ENCODE measurements at places on chromosomes 13 and 19.

- DNase-seq: no peak
These were observed 13.7 kb upstream of the SLC7A10 start for GRCh38 chr19:33239223-33239975.

DNA sequence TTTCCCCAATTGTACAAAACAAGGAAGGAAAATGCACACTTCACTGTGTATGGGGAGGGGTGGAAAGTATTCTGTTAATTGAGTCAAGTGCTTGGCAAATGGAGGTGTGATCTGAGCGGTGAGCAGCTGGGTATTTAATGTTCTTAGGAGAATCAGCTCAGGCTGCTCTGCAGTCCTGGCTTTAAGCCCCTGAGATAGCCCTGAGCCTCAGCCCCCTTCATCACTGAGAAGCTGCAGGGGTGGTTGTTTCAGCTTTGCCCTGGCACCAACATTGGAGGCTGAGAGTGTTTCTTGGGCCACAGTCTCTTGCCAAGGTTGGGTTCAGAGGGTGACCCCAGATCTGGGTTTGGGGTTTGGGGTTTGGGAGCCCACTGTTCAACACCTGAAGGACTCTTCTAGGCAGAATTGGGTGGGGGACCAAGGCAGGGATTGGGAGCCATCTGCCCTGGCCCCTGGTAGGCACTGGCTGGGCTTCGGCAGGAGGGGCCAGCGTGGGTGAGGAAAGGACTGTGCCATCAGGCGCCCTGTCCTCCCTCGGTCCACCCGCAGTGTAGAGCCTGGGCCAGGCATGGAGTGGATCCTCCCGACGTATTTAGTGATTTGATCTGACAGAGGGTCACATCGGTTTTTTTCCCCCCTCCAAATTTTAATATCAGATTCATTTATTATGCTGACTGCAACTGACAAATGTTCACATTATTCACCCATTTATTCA, 66.7 kb upstream of the ZNF536 start:
- DNase-seq: no peak

DNA sequence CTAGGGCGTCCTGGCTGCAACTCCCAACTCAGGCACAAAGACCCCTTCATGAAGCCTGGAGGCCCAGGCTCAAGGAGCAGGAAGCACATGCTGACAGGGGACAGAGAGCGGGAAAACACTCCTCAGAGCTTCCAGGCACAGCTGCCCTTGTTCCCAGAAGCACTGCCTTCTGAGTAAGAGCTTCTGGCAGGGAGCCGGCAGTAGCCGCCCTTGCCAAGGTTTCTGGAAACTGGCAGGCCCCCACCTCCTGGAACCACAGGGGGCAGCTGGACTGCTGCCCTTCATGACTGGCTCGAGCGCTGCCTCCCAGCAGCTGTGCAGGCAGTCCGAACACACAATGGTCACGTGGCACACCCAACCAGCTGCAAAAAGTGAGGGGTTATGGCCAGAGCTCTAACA, 33.6 kb upstream of the EPHX3 start:
- no peak for DNase-seq

DNA sequence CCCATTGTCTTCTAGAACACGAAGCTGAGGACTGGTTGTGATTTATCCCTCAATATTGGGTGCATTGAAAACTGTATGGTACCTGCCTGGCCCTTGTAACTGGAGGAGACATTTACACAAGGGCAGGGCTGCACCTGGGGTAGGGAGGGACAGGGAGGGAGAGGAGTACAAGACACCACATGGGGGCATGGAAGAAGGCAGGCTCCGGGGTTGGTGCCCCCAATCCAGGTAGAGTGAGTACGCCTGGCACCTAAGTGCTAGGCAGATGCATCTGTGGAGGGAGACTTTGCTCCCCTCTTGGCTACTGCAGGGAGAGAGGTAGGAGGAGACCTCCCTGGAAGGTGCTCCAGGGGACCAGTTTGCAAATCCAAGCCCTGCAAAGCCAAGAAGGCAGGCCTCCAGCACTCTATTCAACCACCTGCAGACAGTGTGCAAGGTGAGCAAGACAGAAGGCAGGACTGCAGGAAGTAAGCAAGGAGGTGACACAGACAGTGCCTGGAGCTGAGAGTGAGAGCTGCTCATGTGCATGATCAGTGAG, 19.4 kb upstream of the UQCRFS1 start:
- DNase-seq: no peak

DNA sequence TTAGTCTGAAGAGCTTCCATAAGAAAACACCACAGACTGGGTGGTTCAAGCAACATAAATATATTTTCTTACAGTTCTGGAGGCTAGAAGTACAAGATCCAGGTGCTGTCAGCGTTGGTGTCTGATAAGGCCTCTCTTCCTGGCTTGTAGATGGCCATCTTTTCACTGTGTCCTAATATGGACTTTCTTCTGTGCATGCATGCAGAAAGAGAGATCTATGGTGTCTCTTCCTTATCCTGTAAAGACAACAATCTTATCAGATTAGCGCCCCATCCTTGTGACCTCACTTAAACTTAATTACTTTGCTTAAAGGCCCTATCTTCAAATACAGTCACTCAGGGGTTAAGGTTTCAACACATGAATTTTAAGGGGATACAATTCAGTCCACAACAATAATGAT, 14.1 kb upstream of the NDFIP2 start:
- DNase-seq: no peak

GRCh38 chr13:75566658-75567057, 17.1 kb downstream of the UCHL3 start:
- no peak for DNase-seq

- no peak for DNase-seq
These were observed 423.4 kb downstream of the RFC3 start for GRCh38 chr13:34241332-34241731.

- no peak for DNase-seq
These were observed 22.7 kb downstream of the HPN start for GRCh38 chr19:35063940-35064818.

DNA sequence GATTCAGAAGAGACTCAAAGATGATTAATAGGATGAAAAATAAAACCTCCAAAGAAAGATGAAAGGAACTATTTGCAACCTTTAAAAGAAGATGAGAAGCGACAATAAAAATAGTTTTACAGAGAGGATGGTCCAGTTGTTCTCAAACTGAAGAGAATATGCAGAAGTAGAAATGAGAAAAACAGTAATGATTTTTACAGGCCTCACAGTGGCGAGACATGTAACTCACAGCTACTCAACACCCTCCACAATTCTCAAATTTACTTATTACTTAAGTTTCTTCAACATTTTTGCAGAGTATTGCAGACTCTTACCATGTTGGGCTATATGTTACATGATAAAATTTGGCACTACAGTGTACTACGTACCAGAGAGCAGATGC, 20.8 kb downstream of the NUFIP1 start:
- DNase-seq: no peak

DNA sequence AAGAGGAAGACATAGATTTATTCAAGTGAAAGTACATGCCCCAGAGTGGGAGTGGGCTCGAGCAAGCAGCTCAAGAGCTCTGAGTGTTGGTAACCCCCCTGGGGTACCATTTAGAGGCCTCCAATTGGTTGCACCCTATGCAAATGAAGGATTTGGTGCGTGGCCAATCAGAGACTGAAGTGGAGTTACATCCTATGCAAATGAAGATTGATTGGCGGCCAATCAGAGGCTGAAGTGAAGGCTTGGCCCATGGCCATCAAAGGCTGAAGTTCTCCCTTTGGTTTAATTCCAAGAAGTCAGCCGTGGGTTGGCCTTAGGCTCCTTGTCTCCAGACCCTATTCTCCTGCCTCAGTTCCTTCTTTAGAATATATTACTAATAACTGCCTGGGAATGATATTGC, 12.9 kb upstream of the IGFL1 start:
- DNase-seq: no peak

- DNase-seq: peak; percentile 69
These were observed 4.9 kb upstream of the TNFSF14 start for GRCh38 chr19:6674868-6675305.

DNA sequence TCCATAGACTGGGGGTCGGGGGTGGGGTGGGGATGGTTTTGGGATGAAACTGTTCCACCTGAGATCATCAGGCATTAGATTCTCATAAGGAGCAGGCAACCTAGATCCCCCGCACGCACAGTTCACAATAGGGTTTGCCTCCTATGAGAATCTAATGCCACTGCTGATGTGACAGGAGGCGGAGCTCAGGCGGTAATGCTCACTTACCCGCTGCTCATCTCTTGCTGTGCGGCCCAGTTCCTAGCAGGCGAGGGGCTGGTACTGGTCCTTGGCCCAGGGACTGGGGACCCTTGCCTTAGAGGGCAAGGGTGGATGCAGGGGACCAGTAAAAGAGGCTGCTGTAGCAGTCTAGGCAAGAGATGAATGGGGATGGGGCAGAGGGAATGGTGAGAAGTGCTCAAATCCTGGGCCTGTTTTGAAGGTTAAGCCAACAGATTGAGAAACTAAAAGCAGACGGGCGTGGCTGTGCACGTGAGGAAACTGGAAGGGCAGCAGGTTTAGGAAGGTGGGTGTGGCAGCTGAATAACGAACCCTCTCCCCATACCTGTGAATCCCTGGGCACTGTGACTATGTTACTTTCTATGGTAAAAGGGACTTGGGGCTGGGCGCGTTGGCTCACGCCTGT, 1.5 kb upstream of the ERICH4 start:
- no peak for DNase-seq

GRCh38 chr13:85728811-85729210, 70.4 kb downstream of the SLITRK6 start:
- DNase-seq: no peak

GRCh38 chr19:13825489-13826441, 30.5 kb downstream of the ZSWIM4 start:
- DNase-seq: no peak
